Esophagus squamous epithelium (tissue), 5 donors: ENCODE measurements at places on chromosomes 12 and 14.

- H3K27ac ChIP-seq = no peak overlapping the region
- H3K4me3 ChIP-seq = no peak overlapping the region
- H3K36me3 ChIP-seq = no peaks in the 10 kb centered on the region
These were observed 648.5 kb downstream of the RPS29 start for GRCh38 chr14:48937541-48938195.

- peaks cover 1% of the 10 kb centered on the region for H3K27me3 ChIP-seq
- H3K36me3 ChIP-seq = no peaks in the 10 kb centered on the region
- DNase-seq = no peak
- H3K27ac ChIP-seq = peak overlapping the region; percentile 28
- H3K4me1 ChIP-seq = no peaks in the 10 kb centered on the region
These were observed 5.6 kb downstream of the OR10P1 start for GRCh38 chr12:55642267-55642666.

DNA sequence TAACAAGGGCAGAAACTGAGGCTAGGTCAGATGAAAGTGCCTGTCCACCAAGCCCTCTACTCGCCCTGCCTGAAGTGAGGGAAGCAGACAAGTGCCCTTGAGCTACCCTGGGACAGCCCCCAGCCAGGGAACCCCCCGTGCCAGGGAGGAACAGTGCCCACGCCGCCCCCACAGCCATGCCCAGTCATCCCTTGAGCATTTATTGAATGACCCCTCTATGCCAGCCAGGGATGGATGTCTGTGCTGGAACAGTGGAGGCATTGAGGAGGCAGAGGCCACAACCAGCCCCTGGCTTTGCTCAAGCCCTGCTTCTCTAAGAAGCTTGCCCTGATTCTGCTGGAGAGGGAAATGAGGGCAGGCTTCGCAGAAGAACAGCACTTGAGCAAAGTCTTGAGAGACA lies 3.7 kb upstream of the AQP6 start:
- no peak overlapping the region for H3K4me3 ChIP-seq
- no peaks in the 10 kb centered on the region for H3K36me3 ChIP-seq
- H3K27ac ChIP-seq = no peak overlapping the region
- DNase-seq = no peak
- peaks cover 70% of the 10 kb centered on the region for H3K27me3 ChIP-seq

- H3K27me3 ChIP-seq = no peaks in the 10 kb centered on the region
- no peaks in the 10 kb centered on the region for H3K36me3 ChIP-seq
- no peaks in the 10 kb centered on the region for H3K4me1 ChIP-seq
- DNase-seq = no peak
These were observed 17.0 kb downstream of the CLEC14A start for GRCh38 chr14:38238878-38239277.

- peak overlapping the region; percentile 96 for H3K27ac ChIP-seq
- H3K36me3 ChIP-seq = peaks cover 39% of the 10 kb centered on the region
- peak overlapping the region; percentile 91 for H3K4me3 ChIP-seq
- no peaks in the 10 kb centered on the region for H3K27me3 ChIP-seq
These were observed 447 bp downstream of the CD63 start for GRCh38 chr12:55728186-55728938.

GRCh38 chr12:101713059-101713682 lies 15.7 kb downstream of the CHPT1 start:
- peaks cover 6% of the 10 kb centered on the region for H3K4me1 ChIP-seq
- no peak for DNase-seq
- no peaks in the 10 kb centered on the region for H3K27me3 ChIP-seq
- no peak overlapping the region for H3K4me3 ChIP-seq
- no peaks in the 10 kb centered on the region for H3K36me3 ChIP-seq

DNA sequence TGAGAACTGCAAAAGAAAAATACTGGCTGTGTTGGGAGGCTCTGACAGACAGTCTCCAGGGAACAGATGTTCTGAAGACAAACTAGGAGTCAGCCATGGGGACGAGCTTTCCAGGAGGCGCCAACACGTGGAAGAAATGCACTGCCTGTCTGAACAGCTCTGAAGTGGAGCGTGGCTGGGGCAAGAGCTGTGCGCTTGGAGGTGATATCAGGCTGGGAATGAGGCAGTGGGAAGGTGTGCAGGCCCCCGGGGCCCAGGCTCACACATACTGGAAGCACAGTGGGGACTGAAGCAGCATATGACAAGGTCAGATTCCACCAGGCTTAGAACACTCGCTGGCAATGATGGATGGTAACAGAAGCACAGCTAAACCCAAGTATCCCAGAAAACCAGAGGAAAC lies 17.5 kb downstream of the APPL2 start:
- H3K4me3 ChIP-seq = no peak overlapping the region
- H3K27ac ChIP-seq = peak overlapping the region; percentile 54
- DNase-seq = no peak
- peaks cover 8% of the 10 kb centered on the region for H3K4me1 ChIP-seq
- H3K36me3 ChIP-seq = peaks cover 8% of the 10 kb centered on the region

DNA sequence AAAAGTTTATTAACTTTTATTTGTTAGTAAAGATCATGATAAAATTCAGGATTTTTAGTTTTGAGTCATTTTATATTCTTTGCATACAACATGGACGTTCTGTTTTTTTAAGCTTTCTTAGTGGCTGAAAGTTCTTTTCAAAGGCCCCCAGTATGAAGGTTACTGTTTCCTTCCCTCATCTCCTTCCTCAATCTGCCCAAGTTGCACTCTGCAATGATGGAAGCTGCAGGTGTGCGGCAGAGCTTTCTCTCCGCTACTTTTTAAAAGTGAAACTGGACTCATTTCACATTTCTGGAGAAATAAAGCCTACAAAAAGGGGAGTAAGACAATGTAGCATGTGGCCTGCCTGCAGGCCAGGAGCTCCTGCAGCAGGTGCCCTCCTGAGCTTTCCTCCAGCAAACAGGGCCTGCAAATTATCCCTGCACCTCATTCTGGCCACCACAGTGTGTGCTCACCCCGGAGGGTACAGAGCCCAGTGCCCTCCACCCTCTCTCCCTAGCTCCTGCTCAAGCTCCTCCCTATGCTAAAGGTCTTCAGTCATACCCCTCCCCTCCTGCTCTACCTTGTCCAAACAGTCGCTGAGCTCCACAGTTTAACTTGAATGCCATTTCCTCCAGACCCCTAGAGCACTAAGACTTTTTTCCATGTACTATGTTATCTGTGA lies 78.9 kb downstream of the SETD3 start:
- H3K4me1 ChIP-seq = no peaks in the 10 kb centered on the region
- H3K27me3 ChIP-seq = no peaks in the 10 kb centered on the region
- H3K36me3 ChIP-seq = peaks cover 17% of the 10 kb centered on the region
- H3K4me3 ChIP-seq = no peak overlapping the region

GRCh38 chr14:101177301-101177971 lies 273.9 kb upstream of the RTL1 start:
- no peaks in the 10 kb centered on the region for H3K27me3 ChIP-seq
- no peaks in the 10 kb centered on the region for H3K36me3 ChIP-seq
- no peak overlapping the region for H3K27ac ChIP-seq
- no peaks in the 10 kb centered on the region for H3K4me1 ChIP-seq
- no peak overlapping the region for H3K4me3 ChIP-seq

DNA sequence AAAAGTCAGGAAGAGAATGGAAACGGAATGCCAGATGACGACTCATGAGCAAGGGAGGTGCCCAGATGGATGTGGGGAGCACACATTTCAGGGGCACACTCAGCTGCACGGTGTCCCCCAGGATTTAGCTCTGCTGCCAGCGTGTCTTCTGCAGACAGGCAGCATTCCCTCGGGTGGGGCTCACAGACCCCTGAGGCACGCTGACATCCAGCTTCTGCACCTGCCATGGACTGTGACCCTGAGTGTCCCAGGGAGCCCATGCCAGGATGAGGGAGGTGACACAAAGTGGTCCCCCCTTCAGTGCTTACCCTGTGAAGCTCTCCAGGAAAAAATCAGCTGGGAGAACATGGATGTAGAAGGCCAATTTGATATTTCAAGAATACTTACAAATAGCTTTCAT lies 84.2 kb downstream of the PIWIL1 start:
- H3K27me3 ChIP-seq = no peaks in the 10 kb centered on the region
- no peaks in the 10 kb centered on the region for H3K4me1 ChIP-seq
- no peaks in the 10 kb centered on the region for H3K36me3 ChIP-seq
- DNase-seq = no peak

- H3K27ac ChIP-seq = no peak overlapping the region
- no peak for DNase-seq
- H3K4me1 ChIP-seq = peaks cover 17% of the 10 kb centered on the region
- H3K27me3 ChIP-seq = peaks cover 36% of the 10 kb centered on the region
- H3K4me3 ChIP-seq = no peak overlapping the region
- no peaks in the 10 kb centered on the region for H3K36me3 ChIP-seq
These were observed 3.6 kb upstream of the SSTR1 start for GRCh38 chr14:38203929-38204718.

DNA sequence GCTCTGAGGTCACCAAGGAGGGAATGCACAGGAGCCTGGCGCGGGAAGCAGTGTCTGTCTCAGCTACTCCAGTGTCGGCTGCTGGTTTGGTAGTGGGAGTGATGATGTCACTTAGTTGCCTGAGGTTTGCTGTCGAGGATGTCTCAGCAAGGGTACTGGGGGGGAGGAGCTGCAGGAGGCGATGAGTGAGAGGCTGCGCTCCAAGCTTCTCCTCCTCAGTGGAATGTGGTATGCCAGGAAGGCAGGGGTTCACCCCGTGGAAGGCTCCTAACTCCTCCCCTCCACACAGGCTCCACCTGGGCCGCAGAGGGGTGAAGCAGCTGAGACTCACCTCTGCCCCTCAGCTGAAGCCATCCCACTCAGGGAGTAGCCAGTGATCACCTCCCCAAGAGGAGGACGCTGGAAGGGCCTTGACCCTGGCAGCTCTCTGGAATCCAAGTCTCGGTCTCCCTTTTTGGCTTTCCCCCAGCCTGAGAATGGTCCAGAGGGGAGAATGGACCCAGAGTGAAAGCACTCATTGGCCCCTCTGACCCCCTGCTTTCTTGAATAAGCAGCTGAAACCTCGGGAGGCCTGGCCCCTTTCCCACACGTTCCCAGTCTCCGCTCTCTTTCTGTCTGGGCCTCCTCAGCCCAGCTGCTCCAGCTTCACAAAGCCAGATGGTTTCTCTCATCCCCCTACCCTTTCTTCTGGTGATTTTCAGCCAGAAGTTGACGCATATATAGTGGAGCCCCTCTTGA lies 178.9 kb upstream of the FKBP4 start:
- no peak overlapping the region for H3K27ac ChIP-seq
- H3K4me3 ChIP-seq = no peak overlapping the region
- H3K27me3 ChIP-seq = no peaks in the 10 kb centered on the region
- H3K4me1 ChIP-seq = peaks cover 15% of the 10 kb centered on the region
- no peaks in the 10 kb centered on the region for H3K36me3 ChIP-seq

- no peak overlapping the region for H3K27ac ChIP-seq
- peaks cover 18% of the 10 kb centered on the region for H3K4me1 ChIP-seq
- H3K27me3 ChIP-seq = no peaks in the 10 kb centered on the region
- H3K36me3 ChIP-seq = no peaks in the 10 kb centered on the region
These were observed 44.1 kb upstream of the KCNJ8 start for GRCh38 chr12:21818627-21819026.

- no peak overlapping the region for H3K4me3 ChIP-seq
- DNase-seq = no peak
- no peak overlapping the region for H3K27ac ChIP-seq
- H3K27me3 ChIP-seq = no peaks in the 10 kb centered on the region
These were observed 289.8 kb upstream of the RTL1 start for GRCh38 chr14:101193106-101193844.

- DNase-seq = no peak
- no peaks in the 10 kb centered on the region for H3K27me3 ChIP-seq
- no peak overlapping the region for H3K4me3 ChIP-seq
These were observed 174.8 kb downstream of the ADGRD1 start for GRCh38 chr12:131128556-131128955.
